Breast epithelium (tissue), 4 donors: ENCODE measurements at places on chromosomes 11 and 22. TPM values are rescaled to one million over a fixed set of nuclear protein-coding genes. Genes with fewer than 3 reads are reported as not detected.
A peak's percentile ranks its signal among the peaks of the same experiment; 100 is the strongest.

DNA sequence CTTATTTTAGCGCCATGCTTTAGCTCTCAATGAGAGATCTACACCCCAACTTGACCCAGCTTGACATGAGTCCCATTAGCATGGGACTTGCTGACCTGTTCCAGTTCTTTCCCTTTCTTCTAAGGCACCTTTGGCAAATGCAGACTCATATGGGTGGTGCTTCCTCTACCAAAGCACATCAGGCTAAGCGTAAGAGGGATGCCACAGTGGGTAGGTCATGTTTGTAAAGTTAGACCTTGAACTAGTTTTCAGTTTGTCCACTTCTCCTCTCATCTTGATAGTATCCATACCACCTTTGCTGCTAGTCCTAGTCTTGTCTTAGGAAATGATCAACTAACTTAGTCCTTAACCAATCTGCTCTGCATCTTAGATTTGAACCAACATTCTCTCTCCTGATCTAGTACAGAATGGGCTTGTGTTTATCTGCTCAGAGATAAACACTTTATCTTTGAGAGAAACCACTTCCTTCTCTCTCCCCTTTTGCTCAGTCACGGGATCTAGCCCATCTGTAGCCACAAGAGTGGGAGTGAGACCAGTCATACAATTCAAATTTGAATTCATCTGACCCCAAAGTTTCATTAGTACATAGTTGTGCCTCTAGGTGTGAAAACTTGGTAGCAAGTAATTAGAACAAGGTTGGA lies 72.1 kb upstream of the CD44 start:
- no peak for DNase-seq

The CCDC15 gene
- 2.6 TPM for total RNA-seq

- no peak for DNase-seq
Measured at GRCh38 chr22:25972397-25972796, 196.9 kb upstream of the SEZ6L start.

The MYRF gene
- total RNA-seq = 0.66 TPM

The C11orf97 gene
- total RNA-seq = not detected

GRCh38 chr11:7473717-7474116 lies 11.6 kb upstream of the OLFML1 start:
- DNase-seq = no peak

DNA sequence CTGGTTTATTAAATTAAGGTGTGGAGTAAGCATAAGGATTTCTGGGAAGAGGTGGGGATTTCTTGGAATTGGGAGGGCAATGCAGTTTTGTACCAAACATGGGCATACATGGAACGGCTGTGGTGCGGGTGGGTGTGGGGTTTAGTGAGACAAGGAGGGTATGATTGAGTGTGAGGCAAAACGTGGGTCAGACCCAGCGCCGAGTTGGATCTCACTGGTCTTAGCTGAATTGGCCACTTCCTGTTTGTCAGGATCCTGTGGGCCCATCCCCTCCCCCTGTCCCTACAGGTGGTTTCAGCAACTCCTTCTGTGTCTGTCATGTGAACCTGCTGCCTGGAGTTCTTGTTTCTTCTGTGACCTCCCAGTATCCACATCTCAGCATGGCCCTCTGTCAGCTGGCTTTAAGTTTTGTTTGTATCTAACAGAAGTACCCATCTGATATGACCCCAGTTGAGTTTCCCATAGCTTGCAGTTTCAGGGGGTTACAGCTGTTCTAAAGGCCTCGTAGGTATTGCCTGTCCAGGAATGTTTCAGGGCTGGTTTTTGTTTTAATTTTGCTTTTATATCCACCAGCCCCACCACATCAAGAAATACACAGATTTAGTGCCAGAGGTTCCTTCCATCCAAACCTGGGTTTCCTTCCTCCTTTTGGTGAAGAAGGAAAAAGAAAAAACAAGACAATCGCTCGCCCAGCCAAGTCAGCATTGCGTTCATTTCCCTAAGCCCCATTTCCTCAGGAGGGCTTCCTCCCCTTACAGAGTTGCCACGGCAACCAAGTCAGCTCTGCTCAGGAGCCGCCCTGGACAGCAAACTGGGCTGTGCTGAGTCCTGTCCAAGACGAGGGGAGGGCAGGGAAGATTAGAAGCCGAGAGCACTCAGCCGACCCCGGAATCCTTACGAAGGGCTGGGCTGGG lies 6.0 kb downstream of the APOL1 start:
- DNase-seq = peak; percentile 58

DNA sequence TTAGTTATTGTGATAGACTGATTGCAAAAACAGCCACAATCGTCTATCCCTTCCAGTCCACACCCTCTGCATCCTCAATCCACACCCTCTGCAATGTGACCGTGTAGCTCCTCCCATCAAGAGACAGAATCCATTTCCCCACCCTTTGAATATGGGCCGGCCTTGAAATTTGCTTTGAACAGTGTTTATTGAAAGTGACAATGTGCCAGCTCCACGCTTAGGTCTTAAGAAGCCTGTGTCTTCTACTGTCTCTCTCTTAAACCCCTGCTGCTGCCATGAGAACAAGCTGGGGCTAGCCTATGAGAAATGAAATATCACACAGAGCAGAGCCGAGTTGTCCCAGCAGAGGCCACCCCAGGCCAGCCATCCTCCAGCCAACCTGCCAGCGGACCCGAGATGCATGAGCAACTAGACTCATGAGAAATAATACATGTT lies 22.3 kb upstream of the MICAL2 start:
- DNase-seq = peak; percentile 69

GRCh38 chr11:61885166-61885778 lies 6.1 kb downstream of the FADS3 start:
- no peak for DNase-seq

DNA sequence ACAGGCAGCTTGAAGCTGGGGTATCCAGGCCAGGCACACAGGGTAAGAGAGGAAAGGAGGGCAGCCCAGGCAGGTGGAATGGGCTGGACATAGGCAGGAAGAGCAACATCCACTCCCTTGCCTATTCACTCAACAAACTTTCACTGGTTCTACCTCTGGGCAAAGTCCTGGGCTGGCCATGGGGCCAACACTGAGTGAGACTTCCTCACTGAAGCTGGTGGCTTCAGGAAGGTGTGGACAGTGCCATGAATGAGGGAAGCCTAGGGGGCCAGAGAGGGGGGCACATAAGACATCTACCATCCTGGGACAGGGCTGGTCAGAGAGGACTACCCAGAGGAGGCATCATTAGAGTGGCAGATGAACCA lies 44.9 kb upstream of the TCF20 start:
- no peak for DNase-seq
